B cell (primary cell): ENCODE measurements at places on chromosomes 1 and 21. TPM values are rescaled to one million over a fixed set of nuclear protein-coding genes. Genes with fewer than 3 reads are reported as not detected.

- no peak overlapping the region for H3K4me3 ChIP-seq
- H3K36me3 ChIP-seq: no peaks in the 10 kb centered on the region
- H3K27me3 ChIP-seq: no peaks in the 10 kb centered on the region
- H3K4me1 ChIP-seq: no peaks in the 10 kb centered on the region
- H3K27ac ChIP-seq: no peak overlapping the region
These were observed 11.2 kb upstream of the ZNF670 start for GRCh38 chr1:247089616-247090375.

Gene OR2L3
- total RNA-seq: 0.10 TPM in 1 of 2 replicates, not detected in the other

Gene C1orf198
- 6.6 TPM in 2 replicates for total RNA-seq

- DNase-seq: no peak
- no peak overlapping the region for H3K4me3 ChIP-seq
- no peaks in the 10 kb centered on the region for H3K27me3 ChIP-seq
- no peaks in the 10 kb centered on the region for H3K4me1 ChIP-seq
These were observed 55.4 kb downstream of the TMCO4 start for GRCh38 chr1:19744335-19744743.

GRCh38 chr1:178371235-178371634 is 125.5 kb downstream of the CLEC20A start:
- H3K27ac ChIP-seq: no peak overlapping the region
- H3K36me3 ChIP-seq: no peaks in the 10 kb centered on the region
- no peaks in the 10 kb centered on the region for H3K27me3 ChIP-seq
- peak; percentile 6 for DNase-seq

Gene SPATA17
- not detected in 2 replicates for total RNA-seq

DNA sequence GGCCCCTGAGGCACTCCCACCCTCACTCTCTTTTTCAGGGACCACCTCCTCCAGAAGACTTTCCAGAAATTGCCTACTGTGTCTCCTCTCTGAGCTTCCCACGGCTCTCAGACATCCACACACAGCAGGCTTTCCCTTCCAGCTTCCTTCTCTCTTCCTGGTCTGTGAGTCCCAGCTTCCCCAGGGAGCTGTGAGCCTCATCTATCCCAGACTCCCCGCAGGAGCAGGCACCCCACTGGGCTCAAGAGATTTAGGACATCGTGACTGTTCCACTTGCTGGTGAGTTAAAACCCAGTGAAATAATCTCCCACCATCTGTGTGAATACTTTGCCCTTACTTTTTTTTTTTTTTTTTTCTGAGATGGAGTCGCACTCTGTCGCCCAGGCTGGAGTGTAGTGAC is 22.0 kb upstream of the PRELP start:
- H3K4me3 ChIP-seq: no peak overlapping the region
- peaks cover 8% of the 10 kb centered on the region for H3K4me1 ChIP-seq
- no peaks in the 10 kb centered on the region for H3K27me3 ChIP-seq
- no peaks in the 10 kb centered on the region for H3K36me3 ChIP-seq

DNA sequence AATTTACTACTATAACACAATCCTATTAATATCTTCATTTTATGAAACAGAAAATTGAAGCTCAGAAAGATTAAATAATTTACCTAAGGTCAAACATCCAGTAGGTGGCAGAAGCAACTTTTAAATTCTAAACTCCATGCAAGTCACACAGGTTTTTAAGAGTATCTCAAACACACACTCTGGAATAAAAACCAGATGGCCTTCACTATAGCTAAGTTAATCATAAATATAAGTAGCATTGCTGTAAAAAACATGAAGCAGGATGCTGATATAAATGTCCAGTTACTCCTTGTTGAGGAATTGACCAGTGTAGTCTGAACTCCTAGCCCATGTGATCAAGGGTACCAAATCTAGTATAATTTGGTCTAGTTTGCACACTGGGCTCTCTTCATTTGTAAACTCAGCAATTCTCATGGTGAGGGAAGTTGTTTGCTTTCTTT is 9.4 kb upstream of the FMO3 start:
- H3K27me3 ChIP-seq: no peaks in the 10 kb centered on the region
- no peaks in the 10 kb centered on the region for H3K4me1 ChIP-seq
- H3K27ac ChIP-seq: no peak overlapping the region
- no peak for DNase-seq
- H3K36me3 ChIP-seq: no peaks in the 10 kb centered on the region

- H3K4me1 ChIP-seq: no peaks in the 10 kb centered on the region
- no peak for DNase-seq
- H3K36me3 ChIP-seq: no peaks in the 10 kb centered on the region
- H3K4me3 ChIP-seq: no peak overlapping the region
- H3K27me3 ChIP-seq: no peaks in the 10 kb centered on the region
- H3K27ac ChIP-seq: no peak overlapping the region
These were observed 1256.6 kb upstream of the B3GALT2 start for GRCh38 chr1:194442901-194443575.

GRCh38 chr1:49048188-49048587 is 271.5 kb upstream of the BEND5 start:
- DNase-seq: no peak
- H3K4me1 ChIP-seq: no peaks in the 10 kb centered on the region
- no peaks in the 10 kb centered on the region for H3K27me3 ChIP-seq
- no peak overlapping the region for H3K4me3 ChIP-seq
- H3K27ac ChIP-seq: no peak overlapping the region

DNA sequence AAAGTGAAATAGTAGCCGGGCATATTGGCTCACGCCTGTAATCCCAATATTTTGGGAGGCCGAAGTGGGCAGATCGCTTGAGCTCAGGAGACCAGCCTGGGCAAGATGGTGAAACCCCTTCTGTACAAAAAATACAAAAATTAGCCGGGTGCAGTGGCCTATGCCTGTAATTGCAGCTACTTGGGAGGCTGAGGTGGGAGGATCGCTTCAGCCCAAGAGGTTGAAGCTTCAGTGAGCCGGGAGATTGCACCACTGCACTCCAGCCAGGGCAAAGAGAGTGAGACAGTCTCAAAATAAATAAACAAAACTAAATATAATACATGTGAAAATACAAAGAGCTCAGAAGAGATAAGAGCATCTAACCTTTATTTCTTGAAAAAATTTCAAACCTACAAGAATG is 2.3 kb upstream of the MSTO1 start:
- no peak overlapping the region for H3K27ac ChIP-seq
- H3K27me3 ChIP-seq: no peaks in the 10 kb centered on the region
- H3K36me3 ChIP-seq: no peaks in the 10 kb centered on the region
- DNase-seq: no peak
- no peaks in the 10 kb centered on the region for H3K4me1 ChIP-seq

Gene SETSIP
- not detected in 2 replicates for total RNA-seq

GRCh38 chr1:89724369-89725010 is 91.6 kb downstream of the LRRC8C start:
- DNase-seq: peak; percentile 43
- H3K36me3 ChIP-seq: no peaks in the 10 kb centered on the region
- H3K4me3 ChIP-seq: no peak overlapping the region
- no peaks in the 10 kb centered on the region for H3K27me3 ChIP-seq

Gene RPRD2
- total RNA-seq: 49.1 and 51.4 TPM in 2 replicates

- H3K4me3 ChIP-seq: no peak overlapping the region
- H3K4me1 ChIP-seq: no peaks in the 10 kb centered on the region
- H3K27ac ChIP-seq: no peak overlapping the region
- H3K27me3 ChIP-seq: no peaks in the 10 kb centered on the region
These were observed 70.4 kb downstream of the MRPS6 start for GRCh38 chr21:34143685-34144182.

Gene VANGL2
- total RNA-seq: 14.4 and 14.5 TPM in 2 replicates

GRCh38 chr1:43930949-43931275 is 2.7 kb upstream of the ARTN start:
- H3K27me3 ChIP-seq: peaks cover 15% of the 10 kb centered on the region
- H3K27ac ChIP-seq: no peak overlapping the region
- no peaks in the 10 kb centered on the region for H3K36me3 ChIP-seq
- H3K4me1 ChIP-seq: peaks cover 23% of the 10 kb centered on the region

- H3K36me3 ChIP-seq: no peaks in the 10 kb centered on the region
- no peaks in the 10 kb centered on the region for H3K4me1 ChIP-seq
- no peak overlapping the region for H3K4me3 ChIP-seq
- H3K27me3 ChIP-seq: peaks cover 15% of the 10 kb centered on the region
- H3K27ac ChIP-seq: no peak overlapping the region
These were observed 8.7 kb downstream of the TACSTD2 start for GRCh38 chr1:58568271-58568860.

DNA sequence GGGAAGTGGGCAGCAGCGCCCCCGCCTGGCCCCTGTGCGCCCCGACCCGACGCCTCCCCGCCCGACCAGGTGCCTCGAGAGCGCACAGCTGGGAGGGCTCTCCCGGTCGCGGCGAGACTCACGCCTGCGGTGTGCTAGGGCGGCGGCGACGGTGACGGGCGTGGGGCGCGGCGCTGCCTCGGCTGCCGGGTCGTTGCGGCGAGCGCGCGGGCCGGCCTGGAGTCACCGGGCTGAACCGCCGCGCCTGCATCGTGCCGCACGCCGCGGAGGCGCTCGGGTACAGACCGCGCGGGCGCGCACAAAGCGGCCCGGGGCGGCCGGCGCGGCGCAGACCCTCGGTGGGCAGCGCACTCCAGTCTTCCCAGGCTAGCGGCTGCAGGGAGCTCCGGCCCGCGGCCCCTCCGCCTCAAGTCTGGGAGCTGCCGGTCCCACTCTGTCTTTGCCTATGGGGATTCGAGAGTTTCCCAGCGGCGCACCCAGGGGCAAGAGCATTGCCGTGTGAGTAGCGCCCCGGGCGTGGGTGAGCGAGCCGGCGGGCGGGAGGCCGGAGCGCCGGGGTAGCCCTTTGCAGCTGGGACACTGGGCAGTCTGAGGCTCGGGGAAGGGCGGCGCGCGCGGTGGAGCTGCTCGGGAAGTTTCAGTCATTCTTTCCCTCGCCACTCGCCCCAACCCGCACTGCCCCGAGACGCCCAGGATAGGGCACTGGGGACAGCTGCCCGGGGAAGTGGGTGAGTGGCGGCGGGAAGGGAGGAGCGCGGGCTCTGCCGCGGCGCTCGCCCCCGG is at the start of gene SLC35F3:
Gene SLC35F3, plus strand, starts transcription at position 44 of the 783 bp plus-strand sequence.
- DNase-seq: no peak
- H3K4me3 ChIP-seq: no peak within 1 kb of the TSS
- no peaks in the 10 kb centered on the region for H3K4me1 ChIP-seq
- H3K36me3 ChIP-seq: no peaks in the 10 kb centered on the region
- H3K27me3 ChIP-seq: peaks cover 12% of the 10 kb centered on the region

Gene LENEP
- total RNA-seq: 1.7 and 2.0 TPM in 2 replicates

DNA sequence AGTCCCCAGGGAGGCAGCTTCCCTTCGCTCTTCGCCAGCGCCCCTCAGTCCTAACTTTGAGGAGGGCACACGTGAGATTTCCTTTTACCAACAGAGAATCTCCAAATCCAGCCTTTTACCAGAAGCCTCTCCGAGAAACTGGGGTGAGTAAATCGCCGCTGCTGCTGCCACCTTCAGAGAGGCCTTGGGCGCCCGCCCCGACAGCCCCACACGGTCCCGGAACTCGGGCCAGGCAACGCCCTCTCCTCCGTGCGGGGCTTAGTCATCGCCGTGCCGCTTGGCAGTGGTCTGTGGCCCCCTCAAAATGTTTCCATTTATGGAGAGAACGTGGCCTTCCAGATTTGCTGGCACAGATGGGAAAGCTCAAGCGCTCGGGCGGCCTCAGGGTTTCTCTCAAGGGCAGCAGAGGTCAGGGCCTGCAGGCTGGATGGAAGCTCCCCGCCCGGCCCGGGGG is 41.4 kb upstream of the COL6A2 start:
- no peak overlapping the region for H3K27ac ChIP-seq
- H3K27me3 ChIP-seq: no peaks in the 10 kb centered on the region

- H3K27me3 ChIP-seq: no peaks in the 10 kb centered on the region
- peaks cover 8% of the 10 kb centered on the region for H3K4me1 ChIP-seq
- no peaks in the 10 kb centered on the region for H3K36me3 ChIP-seq
- no peak overlapping the region for H3K27ac ChIP-seq
- DNase-seq: no peak
These were observed 3.6 kb upstream of the KIAA2013 start for GRCh38 chr1:11929849-11930248.

GRCh38 chr1:212646588-212646987 is 38.0 kb downstream of the ATF3 start:
- H3K27ac ChIP-seq: no peak overlapping the region
- no peaks in the 10 kb centered on the region for H3K27me3 ChIP-seq
- H3K36me3 ChIP-seq: no peaks in the 10 kb centered on the region
- no peak for DNase-seq

Gene GBP6
- 0.12 TPM in 1 of 2 replicates, not detected in the other for total RNA-seq

- H3K27me3 ChIP-seq: peaks cover 28% of the 10 kb centered on the region
- no peaks in the 10 kb centered on the region for H3K4me1 ChIP-seq
- H3K4me3 ChIP-seq: no peak overlapping the region
- H3K27ac ChIP-seq: no peak overlapping the region
These were observed 102.7 kb downstream of the CC2D1B start for GRCh38 chr1:52263153-52263910.

Gene NEXN
- 0.39 and 0.81 TPM in 2 replicates for total RNA-seq

Gene RNF207
- total RNA-seq: 1.5 and 2.5 TPM in 2 replicates

- no peak for DNase-seq
- no peak overlapping the region for H3K4me3 ChIP-seq
These were observed 2.8 kb upstream of the CASQ2 start for GRCh38 chr1:115771094-115771846.

GRCh38 chr1:153696741-153697140 is 18.3 kb downstream of the NPR1 start:
- peaks cover 9% of the 10 kb centered on the region for H3K27me3 ChIP-seq
- no peak overlapping the region for H3K27ac ChIP-seq
- no peaks in the 10 kb centered on the region for H3K4me1 ChIP-seq
- no peak for DNase-seq
- H3K36me3 ChIP-seq: no peaks in the 10 kb centered on the region

DNA sequence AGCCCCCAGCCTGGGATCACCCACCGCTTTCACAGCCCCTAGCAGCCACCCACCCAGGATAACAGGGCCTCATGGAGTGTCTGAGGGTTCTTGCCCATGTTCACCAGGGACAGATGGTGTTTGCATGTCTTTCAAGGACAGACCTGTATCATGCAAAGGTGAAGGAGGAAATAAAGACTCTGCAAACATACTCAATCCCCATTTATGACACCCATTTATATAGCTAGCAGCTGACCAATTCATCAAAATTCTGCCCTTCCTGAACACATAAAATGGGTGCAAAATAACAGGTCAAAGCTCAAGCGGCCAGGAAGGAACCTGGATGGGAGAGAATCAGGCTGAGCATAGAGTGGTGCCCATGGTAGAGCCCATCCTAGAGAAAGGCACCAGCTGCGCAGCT is 32.8 kb upstream of the LYPD8 start:
- H3K4me3 ChIP-seq: no peak overlapping the region
- no peaks in the 10 kb centered on the region for H3K36me3 ChIP-seq
- peaks cover 61% of the 10 kb centered on the region for H3K4me1 ChIP-seq
- DNase-seq: no peak

DNA sequence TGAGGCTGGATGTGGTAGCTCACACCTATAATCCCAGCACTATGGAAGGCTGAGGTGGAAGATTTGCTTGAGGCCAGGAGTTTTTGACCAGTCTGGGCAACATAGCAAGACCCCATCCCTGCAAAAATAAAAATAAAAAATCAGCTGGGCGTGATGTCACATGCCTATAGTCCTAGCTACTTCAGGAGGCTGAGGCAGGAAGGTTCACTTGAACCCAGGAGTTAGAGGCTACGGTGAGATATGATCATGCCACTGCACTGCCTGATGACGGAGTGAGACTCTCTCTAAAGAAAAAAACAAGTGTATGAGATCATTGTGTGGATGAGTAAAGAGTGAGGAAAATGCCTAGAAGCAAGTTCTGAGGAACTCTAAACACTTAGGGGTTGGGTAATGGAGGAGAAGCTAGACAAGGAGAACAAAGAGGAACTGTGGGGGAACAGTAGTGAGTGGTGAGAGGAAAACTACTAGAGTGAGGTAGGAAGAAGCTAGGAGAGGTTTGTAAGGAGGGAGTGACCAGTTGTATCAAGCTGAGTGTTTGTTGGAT is 17.0 kb downstream of the CLIC4 start:
- no peaks in the 10 kb centered on the region for H3K36me3 ChIP-seq
- H3K27ac ChIP-seq: peak overlapping the region; percentile 22
- no peak overlapping the region for H3K4me3 ChIP-seq
- peak; percentile 23 for DNase-seq
